ENCODE measurements at places on chromosomes 7 and 10.

DNA sequence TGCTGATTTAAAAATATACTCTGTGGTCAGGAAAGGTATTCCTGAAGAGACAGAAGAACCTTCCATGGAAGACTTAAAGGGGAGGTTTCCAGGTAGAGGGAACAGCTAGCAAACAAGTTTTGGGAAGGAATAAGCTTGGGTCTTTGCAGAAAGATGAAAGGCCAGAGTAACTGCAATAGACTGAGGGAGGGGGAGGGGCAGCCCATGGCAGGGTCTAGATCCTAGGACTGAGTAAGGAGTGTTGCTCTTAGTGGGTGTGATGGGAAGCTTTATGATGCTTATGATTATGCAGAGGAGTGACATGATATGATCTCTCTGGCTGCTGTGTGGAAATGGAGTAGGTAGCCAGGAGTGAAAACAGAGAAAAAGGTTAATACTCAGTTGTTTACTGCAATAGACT, 90.0 kb upstream of the FEZF1 start:
- H3K4me3 ChIP-seq, result no peak overlapping the region
- H3K27ac ChIP-seq, result no peak overlapping the region
- no peaks in the 10 kb centered on the region for H3K36me3 ChIP-seq
- no peak for DNase-seq
- peaks cover 23% of the 10 kb centered on the region for H3K4me1 ChIP-seq

DNA sequence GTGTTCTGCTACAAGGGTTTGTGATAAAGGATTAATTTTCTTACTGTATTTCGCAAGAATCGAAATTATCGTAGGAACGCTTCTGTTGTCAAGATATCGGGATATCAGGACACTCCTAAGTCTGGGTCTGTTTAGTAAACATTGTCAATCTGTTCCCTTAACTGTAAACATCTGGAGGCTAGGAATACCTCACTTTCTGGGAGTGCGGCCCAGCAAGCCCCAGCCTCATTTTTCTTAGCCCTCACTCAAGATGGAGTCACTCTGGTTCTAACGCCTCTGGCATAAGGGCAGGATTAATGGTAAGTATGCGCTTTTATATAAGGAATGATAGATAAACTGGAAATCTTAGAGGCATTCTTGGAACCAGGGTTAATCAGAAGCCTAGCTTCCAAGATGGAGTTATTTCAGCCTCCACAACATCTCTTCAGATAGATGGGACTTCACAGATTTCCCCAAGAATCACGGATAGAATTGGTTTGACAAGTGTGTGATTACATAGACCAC, 30.1 kb upstream of the CCL24 start:
- no peaks in the 10 kb centered on the region for H3K36me3 ChIP-seq
- H3K4me1 ChIP-seq, result no peaks in the 10 kb centered on the region
- peaks cover 5% of the 10 kb centered on the region for H3K27me3 ChIP-seq
- H3K4me3 ChIP-seq, result no peak overlapping the region

DNA sequence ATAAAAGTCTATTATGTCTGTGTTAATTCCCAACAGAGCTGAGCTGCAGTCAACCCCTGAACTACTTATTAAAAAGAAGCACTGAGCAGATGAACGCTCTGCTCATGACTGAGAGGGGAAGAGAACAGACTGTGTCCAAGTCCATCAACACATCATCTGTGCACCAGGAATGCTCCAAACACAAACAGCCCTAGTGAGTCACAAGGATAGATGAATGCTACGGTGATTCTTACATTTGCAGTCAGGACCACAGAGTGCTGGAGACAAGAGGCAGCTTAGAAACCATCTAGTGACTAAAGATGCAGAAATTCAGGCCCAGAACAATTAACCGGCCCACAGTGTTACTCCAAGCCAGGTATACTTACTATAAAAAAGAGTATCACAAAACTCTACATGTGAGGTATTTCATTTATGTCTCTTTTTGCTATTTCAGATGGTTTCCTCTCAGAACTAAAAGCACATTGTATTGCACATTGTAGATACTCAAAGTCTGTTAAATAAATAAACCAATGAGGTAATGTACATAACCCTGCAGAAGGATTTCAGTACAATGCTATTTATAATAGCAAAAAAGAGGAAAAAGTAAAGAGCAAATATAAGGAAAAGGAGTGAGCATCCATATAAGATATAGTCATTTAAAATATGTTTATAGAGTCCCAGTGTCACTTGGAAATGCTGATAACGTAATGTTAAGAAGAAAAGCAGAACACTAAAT, 159.2 kb downstream of the KCNMA1 start:
- H3K4me1 ChIP-seq, result peaks cover 9% of the 10 kb centered on the region
- no peak overlapping the region for H3K4me3 ChIP-seq
- peaks cover under 1% of the 10 kb centered on the region for H3K27me3 ChIP-seq
- DNase-seq, result no peak
- H3K27ac ChIP-seq, result no peak overlapping the region
- no peaks in the 10 kb centered on the region for H3K36me3 ChIP-seq

- no peak for DNase-seq
- no peak overlapping the region for H3K27ac ChIP-seq
- no peak overlapping the region for H3K4me3 ChIP-seq
- H3K36me3 ChIP-seq, result no peaks in the 10 kb centered on the region
These were observed 8.9 kb downstream of the ANKMY2 start for GRCh38 chr7:16636555-16637101.

DNA sequence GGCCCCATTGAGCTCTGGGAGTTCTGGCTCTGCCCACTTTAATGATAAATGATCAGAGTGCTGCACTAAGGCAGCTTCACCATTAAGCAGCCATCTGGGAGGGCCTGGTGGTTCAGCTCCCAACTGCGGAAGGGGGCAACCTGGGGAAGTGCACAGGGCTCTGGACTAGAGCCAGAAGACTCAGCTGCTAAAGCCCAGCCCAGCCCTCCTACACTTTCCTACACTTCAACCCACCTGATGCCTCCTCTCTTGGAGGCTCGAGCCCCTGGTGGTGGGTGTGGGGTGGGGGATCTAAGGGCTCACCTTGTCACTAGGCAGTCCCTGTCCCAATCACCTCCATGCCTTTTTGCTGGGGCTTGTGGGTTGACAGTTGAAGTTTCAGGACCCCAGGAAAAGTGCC, 60.6 kb upstream of the ANTXRL start:
- peaks cover 4% of the 10 kb centered on the region for H3K27me3 ChIP-seq
- no peak for DNase-seq
- H3K36me3 ChIP-seq, result no peaks in the 10 kb centered on the region
- H3K4me3 ChIP-seq, result no peak overlapping the region
- peaks cover 5% of the 10 kb centered on the region for H3K4me1 ChIP-seq
- no peak overlapping the region for H3K27ac ChIP-seq

DNA sequence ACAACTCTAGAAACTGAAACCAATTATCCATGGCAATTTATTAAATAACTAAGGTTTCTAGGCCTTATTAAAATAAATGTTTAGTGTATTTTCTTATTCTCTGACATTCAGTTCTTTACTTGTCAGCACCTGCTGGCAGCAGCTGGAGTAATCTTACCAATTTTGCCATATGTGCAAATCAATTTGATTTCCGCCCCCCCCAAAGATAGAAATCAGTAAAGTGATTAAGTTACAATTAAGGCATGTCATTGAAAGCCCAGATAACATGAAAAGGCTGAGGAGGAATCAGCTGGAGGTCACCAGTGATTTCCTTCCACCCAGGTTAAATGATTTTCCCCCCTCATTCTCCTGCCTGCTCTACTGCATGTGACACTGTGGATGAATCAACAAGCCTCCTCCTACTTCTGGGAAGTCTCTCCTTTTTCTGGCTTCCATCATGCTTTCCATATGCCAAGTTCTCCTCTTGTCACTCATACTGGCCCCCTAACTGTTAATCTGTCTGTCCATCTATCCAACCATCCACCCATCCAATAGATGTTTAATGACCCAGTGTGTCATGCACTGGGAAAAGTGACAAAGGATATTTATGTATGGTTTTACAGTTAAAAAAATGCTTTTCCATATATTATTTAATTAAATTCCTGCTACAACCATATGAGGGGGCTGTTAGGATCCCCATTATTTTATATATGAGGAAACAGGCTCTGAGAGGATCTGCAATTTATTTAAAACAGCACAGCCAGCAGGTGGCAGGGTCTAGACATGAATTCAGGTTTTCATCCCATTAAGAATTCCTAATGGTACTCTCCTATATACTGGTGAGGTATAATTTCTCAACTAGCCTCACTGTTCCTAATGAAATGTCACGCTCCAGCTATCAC, 116.5 kb downstream of the ATXN7L1 start:
- peak overlapping the region; percentile 29 for H3K27ac ChIP-seq
- H3K36me3 ChIP-seq, result no peaks in the 10 kb centered on the region
- peaks cover 4% of the 10 kb centered on the region for H3K27me3 ChIP-seq
- peaks cover 19% of the 10 kb centered on the region for H3K4me1 ChIP-seq

- no peak overlapping the region for H3K27ac ChIP-seq
- no peak overlapping the region for H3K4me3 ChIP-seq
- no peaks in the 10 kb centered on the region for H3K4me1 ChIP-seq
- no peaks in the 10 kb centered on the region for H3K36me3 ChIP-seq
- DNase-seq, result no peak
These were observed 159.8 kb downstream of the DNAJB6 start for GRCh38 chr7:157496416-157497275.

GRCh38 chr7:45053401-45053800, 35.4 kb downstream of the NACAD start:
- H3K4me1 ChIP-seq, result peaks cover 15% of the 10 kb centered on the region
- H3K27me3 ChIP-seq, result peaks cover 3% of the 10 kb centered on the region
- DNase-seq, result no peak
- peak overlapping the region; percentile 3 for H3K27ac ChIP-seq
- H3K4me3 ChIP-seq, result no peak overlapping the region

- H3K27me3 ChIP-seq, result no peaks in the 10 kb centered on the region
- DNase-seq, result no peak
- H3K36me3 ChIP-seq, result no peaks in the 10 kb centered on the region
- no peak overlapping the region for H3K27ac ChIP-seq
- no peaks in the 10 kb centered on the region for H3K4me1 ChIP-seq
These were observed 364.9 kb downstream of the SUGCT start for GRCh38 chr7:40499718-40500117.

- H3K4me1 ChIP-seq, result no peaks in the 10 kb centered on the region
- no peak overlapping the region for H3K4me3 ChIP-seq
- no peaks in the 10 kb centered on the region for H3K36me3 ChIP-seq
- H3K27ac ChIP-seq, result no peak overlapping the region
These were observed 110.6 kb downstream of the PFKFB3 start for GRCh38 chr10:6313111-6313895.

DNA sequence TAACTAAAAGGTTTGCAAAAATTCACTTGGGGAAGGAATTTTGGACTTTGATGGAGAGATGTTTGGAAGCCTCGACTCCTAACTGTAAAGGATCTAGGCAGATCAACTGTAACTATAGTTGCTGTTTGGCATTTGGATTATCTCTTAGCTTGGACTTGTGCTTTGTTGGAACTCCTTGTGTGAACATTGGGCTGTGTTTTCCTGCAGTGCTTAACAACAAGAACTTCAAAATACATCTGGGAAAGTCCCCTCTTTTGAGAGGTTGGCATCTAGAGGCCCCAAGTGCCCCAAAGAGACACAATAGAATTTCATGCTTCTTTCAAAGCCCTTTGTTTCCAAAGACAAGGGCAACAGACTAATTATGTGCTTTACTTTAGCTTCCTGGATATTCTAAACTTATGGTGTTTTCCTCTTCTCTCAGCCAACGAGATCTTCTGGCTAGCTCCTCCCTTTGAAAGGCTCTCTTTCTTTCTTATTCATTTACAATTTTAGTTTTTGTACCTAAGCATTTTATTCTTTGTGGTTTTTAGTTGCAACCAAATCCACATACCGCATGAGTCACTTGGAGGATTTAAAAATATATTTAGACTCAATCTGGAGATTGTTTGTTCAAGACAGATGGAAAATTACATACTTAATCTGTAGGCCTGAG, 11.6 kb downstream of the ABCA13 start:
- peaks cover 21% of the 10 kb centered on the region for H3K4me1 ChIP-seq
- H3K36me3 ChIP-seq, result peaks cover 3% of the 10 kb centered on the region
- H3K27me3 ChIP-seq, result peaks cover 6% of the 10 kb centered on the region
- H3K27ac ChIP-seq, result no peak overlapping the region
- H3K4me3 ChIP-seq, result no peak overlapping the region

DNA sequence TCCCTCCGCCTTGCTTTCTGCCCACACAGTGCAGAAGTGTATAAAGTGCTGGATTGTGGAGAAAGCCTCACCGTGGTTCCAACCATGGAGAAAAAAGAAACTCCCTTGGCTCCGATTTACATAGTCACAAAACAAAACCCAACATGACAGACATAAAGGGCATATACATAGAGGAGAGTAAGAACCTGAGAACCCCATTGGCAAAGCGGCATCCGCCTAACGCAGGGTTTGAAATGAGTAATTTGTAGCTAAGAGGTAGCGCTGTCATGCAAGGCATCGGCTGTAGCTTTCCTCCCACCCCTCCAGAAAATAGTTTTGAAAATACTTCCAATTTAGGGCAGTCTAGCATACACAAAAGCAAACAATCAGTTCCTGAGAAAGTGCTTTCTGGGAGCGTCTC, 126.0 kb upstream of the NRBF2 start:
- H3K27ac ChIP-seq, result no peak overlapping the region
- DNase-seq, result no peak
- H3K36me3 ChIP-seq, result no peaks in the 10 kb centered on the region
- H3K4me1 ChIP-seq, result no peaks in the 10 kb centered on the region
- H3K4me3 ChIP-seq, result no peak overlapping the region

DNA sequence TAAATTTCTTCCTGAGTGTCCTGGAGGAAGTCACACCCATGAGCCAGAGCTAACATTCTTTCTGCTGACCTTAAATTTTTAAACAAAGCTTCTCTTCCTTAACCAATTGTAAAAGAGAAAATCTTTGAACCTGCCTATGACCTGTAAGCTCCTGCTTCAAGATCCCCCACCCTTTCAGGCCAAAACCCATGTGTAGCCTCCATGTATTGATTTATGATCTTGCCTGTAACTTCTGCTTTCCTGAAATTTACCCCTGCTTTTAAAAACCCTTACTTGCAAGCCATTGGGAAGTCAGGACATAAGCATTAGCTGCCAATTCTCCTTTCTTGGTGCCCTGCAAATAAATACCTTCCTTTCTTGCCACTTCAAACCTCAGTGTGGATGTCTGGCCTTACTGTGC, 68.5 kb upstream of the HECTD2 start:
- DNase-seq, result no peak
- H3K4me1 ChIP-seq, result no peaks in the 10 kb centered on the region
- H3K27me3 ChIP-seq, result no peaks in the 10 kb centered on the region
- H3K36me3 ChIP-seq, result no peaks in the 10 kb centered on the region
- no peak overlapping the region for H3K4me3 ChIP-seq

DNA sequence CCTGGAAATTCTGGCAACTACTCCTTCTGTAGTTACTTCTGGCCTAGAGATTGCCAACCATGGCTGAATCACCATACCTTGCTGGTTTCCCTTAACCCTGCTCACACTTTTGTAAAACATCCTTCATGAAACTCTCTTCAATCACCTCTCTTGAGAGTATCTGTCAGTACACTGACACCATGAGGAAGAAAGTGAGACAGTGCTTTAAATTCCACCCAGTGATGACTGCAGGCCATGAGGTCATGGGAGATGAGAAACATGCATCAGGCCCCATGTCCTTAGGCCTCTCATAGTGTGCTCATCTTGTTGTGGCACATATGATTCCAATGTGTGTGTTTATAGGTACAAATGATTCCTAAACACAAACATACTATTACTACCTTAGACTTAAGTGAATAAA, 24.6 kb upstream of the NAMPT start:
- DNase-seq, result no peak
- H3K36me3 ChIP-seq, result no peaks in the 10 kb centered on the region
- H3K27me3 ChIP-seq, result no peaks in the 10 kb centered on the region

GRCh38 chr10:60257767-60258428, 131.8 kb downstream of the ANK3 start:
- H3K4me1 ChIP-seq, result peaks cover 13% of the 10 kb centered on the region
- H3K27me3 ChIP-seq, result no peaks in the 10 kb centered on the region
- H3K36me3 ChIP-seq, result no peaks in the 10 kb centered on the region
- DNase-seq, result no peak

- no peak overlapping the region for H3K4me3 ChIP-seq
- no peaks in the 10 kb centered on the region for H3K4me1 ChIP-seq
- peaks cover 8% of the 10 kb centered on the region for H3K36me3 ChIP-seq
These were observed 9.0 kb downstream of the RPEL1 start for GRCh38 chr10:103254538-103255325.
